ENCODE measurements at places on chromosomes 7 and 10.

GRCh38 chr7:132192809-132193208 lies 383.5 kb downstream of the PLXNA4 start:
- DNase-seq = no peak

- no peak for DNase-seq
Observed at GRCh38 chr10:85645053-85645452, 721.5 kb downstream of the GRID1 start.

DNA sequence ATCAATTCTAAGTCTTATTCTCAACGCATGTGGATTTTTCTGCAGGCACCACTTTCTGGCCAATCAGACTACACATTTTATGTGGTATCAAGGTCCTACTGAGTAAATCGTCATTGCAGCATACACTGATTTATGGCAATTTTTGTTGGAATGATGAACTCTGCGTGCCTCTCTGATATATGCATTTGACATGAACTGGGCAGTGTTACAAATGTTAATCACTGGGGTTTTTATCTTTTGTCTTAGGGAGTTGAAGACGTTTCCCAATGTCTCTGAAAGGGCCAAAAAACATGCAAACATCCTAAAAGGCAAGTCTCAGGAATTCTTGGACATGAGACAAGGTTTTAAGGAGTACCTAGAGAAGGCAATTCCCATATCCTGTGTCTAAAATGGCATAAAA lies 809.5 kb upstream of the CELF2 start:
- DNase-seq = no peak

DNA sequence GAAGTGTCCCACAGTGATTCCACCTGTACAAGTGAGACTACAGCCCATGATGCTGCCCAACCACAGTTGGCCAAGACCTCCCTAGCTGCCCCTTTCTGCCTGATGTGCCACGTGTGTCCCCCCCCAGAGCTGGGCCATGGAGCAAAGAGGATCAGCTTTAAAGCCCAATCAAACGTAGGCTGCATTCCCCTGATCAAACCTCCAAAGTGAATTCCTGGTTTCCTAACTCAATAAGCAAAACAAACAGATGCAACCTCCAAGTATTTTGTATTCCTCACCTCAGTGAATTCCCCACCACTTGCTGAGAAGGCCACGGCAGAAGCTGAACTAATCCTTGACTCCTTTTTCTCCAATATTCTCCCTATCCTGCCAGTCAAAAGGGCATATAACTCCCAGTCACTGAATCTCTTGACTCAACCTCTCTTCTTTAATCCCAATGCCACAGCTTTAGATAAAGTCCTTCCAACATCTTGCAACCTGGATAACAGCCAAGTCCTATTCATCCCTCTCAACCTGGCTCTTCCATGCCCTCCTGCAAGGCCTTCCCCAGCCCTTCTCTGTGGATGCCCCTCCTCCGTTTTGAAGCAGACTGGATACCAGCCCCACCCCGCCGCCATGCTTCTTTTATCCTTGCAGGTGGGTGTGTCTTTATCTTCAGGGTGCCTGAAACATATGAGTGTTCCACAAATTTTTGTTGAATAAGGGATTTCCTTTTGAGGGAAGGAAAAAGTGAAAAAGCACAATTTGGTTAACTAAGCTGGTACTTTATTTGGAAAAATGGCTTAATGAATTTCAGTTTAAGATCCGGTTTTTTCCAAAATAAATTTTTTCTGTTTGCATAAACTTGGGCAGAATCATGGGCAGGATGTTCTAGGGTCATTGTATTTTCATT lies 285.2 kb upstream of the MKLN1 start:
- no peak for DNase-seq

- DNase-seq = no peak
Observed at GRCh38 chr7:115297656-115298055, 375.8 kb downstream of the MDFIC start.

- DNase-seq = no peak
Observed at GRCh38 chr7:84104826-84105225, 89.8 kb downstream of the SEMA3A start.

GRCh38 chr7:45920502-45921380 lies at the start of gene IGFBP3:
Gene IGFBP3 (minus strand): TSS chr7:45921272. CDS start chr7:45921140, 132 bp downstream.
- no peak for DNase-seq

DNA sequence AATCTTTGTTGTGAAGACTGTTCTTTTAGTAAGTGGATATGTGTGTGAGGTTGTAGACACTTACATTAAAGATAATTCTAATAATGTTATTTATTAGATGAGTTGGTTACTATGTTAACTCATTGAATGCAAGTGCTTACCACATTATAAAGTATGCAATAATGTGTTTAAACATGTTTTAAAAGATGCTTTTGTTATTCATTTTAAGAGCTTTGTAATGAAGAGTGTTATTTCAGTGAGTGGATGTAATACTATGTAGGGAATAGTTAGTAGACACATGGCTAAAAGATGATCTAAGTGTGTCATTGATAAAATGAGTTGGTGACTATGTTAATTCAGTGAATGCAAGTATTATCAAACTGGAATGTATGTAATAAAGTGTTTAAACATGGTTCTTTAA lies 70.0 kb upstream of the VOPP1 start:
- DNase-seq = no peak

GRCh38 chr10:30413996-30414576 lies 19.9 kb upstream of the MAP3K8 start:
- no peak for DNase-seq

DNA sequence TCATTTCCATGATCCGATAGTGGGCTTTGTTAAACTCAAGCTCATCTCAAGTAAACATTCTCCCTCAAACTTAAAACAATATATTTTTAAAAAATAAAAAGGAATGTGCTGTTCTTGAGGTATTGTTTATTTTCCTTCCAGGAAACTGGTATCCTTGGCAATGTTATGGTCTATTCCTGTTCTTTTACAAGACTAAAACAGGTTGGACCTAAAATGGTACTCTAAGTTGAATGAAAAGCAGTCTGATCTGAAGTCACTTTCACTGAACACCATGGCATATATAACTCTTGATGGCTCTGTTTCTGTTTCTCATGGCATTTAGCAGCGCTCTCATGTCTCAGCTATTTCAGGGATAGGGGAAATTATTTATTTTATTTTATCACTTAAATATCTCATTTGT lies 70.1 kb downstream of the PODXL start:
- DNase-seq = no peak

- no peak for DNase-seq
Observed at GRCh38 chr7:142476077-142476476, 218.2 kb upstream of the PRSS58 start.

- DNase-seq = no peak
Observed at GRCh38 chr10:6990891-6991290, 410.8 kb upstream of the PRKCQ start.

- DNase-seq = no peak
Observed at GRCh38 chr7:131471250-131472004, 85.0 kb downstream of the PODXL start.

DNA sequence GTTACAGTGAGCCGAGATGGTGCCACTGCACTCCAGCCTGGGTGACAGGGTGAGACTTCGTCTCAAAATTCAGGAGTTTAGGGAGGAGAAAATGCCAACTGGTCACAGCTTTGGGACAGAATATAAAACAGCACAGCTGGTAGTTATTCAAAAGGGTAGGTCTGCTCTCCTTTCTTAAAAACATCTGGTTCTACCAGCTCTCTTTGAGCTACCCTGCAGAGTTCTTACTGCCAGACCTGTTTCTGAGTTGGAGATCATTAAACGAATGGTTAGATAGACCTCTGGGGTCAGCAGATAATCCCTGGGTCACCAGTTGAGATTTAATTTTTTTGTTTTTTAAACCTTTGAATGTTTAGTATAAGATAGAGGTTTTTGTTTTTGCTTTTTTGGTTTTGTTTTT lies 52.6 kb downstream of the MCU start:
- DNase-seq = no peak

DNA sequence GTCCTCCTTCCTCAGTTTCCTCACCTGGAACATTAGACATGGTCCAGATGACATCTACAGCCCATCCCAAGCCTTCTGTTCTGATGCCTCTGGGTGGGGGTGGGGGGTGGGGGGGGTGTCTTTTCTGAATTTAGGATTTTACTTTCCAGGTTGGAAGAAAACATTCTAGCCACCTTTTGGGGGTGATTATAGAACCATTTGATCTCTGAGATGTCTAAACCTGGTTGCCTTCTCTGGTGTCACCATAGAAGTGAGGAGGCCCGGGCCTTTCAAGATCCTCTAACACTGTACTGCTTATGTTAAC lies 411.0 kb upstream of the ZMIZ1 start:
- no peak for DNase-seq

DNA sequence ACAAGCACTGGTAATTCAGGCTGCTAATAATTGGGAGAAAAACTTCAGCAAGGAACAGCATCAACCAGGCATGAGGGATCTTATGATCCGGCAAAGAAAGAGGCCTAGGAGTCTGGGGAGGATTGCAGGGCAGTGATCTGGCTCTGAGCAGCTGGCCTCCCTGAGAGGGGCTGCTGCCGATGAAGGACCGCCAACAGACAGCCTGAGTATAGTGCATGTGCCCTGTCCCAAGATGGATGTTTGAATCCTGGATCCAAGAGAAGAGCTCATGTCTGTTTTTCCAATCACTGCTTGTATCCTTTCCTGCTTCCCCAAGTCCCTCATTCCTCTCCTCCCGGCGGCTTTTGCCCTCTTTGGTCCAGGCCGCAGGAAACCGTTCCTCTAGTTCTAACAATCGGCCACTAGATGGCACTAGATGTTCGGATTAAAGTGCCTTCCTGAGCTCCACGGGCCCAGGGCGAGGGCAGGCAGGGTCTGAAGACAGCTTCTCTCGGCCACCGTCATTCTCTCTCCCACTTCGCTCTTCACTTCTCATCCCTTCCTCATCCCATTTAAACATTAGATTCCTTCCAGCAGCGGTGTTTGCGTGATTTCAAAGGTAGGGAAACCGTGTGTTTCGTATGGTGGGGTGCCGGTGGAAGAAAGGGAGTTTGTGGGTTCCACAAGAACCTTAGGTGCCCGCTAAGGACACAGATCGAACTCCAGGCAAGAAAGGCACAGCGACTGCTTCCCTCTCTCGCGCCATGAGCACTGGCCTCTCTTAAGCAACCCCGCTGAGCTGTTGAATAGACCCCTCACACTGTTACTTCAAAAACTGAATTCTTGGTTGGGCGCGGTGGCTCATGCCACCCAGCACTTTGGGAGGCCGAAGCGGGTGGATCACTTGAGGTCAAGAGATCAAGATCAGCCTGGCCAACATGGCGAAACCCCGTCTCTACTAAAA lies 82.4 kb downstream of the ADCYAP1R1 start:
- no peak for DNase-seq

DNA sequence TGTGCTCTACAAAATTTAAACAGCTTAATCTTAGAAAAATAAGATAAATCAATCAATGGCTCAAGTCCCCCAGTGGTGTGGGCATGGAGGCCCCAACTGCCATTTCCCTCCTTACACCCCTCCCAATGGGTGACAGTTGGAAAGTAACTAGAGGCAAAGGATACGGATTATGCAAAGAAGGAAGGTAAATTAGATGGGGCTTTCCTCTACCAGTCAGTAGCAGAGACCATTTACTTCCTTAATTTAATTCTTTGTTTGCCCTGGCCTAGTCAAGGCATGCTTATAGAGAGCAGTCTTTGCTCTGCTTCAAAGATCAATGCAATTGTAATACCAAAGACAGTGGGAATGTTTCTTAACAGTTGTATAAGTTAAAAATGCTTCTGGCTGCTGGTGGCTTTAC lies 63.3 kb upstream of the PAPSS2 start:
- no peak for DNase-seq

DNA sequence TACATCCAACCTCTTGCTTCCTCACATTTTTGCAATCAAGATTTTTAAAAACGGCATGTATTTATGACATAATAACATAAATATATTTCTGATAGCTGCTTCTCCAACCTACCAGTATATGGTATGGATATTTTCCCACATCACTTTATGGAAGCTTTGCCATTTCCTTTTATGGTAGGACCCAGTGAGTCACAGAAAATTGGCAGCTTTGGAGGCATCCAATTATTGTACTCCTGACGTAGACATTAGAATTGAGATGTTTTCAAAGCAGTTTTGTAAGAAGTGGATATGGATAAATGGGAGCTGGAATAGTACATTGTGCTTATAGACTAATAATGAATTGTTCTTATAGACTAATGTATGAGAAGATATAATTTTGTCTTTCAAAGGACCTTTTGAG lies 23.8 kb upstream of the BICC1 start:
- no peak for DNase-seq

DNA sequence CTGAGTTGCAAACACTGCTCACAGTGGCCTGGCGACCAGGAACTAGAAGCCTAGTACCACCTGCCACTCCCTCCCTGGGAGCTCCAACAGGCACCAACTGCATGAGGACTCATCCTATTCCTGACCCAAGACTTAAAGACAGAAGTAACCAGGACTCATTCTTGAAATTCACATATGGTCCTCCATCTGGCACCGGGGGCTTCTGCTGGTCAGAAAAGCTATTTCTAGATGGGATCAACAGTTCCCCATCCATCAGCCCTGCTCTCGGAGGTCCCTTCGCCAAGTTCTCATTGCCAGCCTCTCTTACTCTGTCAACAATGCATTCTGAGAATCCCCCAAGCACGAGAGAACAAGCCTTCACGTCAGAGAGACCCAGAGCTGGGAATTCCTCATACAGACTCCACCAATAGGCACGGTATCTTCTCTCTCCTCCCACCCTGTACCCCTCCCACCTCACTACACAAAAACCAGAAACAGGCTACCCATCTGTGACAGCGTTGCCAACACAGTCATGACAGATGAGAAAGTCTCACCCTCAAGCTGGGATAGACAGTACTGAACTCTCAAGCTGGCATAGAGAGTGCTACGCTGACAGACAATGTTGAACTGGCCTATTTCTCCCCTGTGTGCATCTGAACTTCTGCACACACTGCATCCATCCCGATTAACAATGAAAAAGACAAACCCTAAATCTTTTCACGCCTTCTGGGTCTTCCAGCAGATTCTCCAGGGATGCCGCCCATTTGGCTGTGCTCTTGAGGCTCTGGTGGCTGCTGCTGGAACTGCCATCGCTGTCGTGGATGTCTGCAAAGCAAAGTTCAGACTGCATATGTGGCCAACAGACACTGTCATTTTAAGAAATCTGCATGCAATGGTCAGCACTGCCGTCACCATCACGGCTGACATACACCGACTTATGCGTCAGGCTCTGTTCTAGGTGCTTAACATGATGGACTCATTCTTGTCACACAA lies 15.6 kb downstream of the RGS10 start:
- no peak for DNase-seq

GRCh38 chr10:73597346-73597745 lies 6.2 kb upstream of the USP54 start:
- DNase-seq = no peak

DNA sequence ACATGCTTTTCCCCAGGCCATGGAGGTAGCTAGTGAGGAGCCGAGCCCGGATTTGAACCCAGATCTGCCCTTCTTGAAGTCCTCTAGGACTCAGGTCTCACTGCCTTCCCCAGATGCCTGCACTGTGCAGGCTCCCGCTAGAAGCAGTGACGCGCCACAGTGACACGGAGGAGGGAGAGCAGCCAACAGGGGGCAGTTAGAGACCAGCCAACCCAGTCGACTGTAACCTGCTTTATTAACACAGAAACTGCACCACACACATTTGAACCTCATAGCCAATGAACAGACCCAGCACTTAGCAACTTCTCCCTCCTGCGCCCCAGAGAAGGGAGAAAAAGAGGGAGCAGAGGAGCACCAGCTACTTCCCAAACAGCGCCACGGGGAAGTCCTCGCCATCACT lies 27.4 kb downstream of the PILRA start:
- DNase-seq = no peak

All from hypothalamus (tissue), 51 donors.